Psoas muscle (tissue), 8 donors: ENCODE measurements at places on chromosomes 5 and 9.

DNA sequence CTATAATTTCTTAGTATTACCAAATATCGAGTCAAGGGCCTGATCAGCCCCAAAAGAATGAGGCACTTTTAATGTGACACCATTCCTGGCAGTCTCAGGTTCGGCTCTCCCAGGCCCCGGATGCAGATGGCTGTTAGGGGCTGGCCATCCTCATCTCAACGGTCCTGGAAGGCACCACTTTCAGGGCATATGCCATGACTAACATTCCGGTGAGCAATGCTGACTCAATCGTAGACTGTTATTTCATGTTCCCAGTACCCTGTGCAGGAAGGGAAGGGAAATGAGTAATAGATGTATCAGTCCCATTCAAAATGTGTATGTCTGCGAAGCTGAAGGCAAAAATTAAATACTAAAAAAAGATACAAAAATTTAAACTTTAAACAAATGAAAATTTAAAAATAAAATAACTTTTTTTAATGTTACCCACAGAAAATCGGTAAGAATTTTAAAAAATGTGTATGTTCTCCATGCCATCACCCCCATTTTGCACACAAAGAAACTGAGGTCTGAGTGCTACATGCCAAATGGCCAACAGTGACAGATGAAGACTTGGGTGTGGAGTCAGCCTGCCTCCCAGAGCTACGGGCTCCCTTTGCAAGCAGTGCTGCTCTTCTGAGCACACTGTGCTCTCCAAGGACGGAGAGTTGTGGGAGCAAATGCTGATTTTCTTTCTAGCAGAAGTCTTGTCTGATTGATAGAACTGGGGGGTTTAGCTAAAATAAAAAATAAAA, 79.0 kb downstream of the GLDC start:
- no peak for DNase-seq

GRCh38 chr5:124748687-124749594, 2.5 kb upstream of the ZNF608 start:
- peak; percentile 47 for DNase-seq

DNA sequence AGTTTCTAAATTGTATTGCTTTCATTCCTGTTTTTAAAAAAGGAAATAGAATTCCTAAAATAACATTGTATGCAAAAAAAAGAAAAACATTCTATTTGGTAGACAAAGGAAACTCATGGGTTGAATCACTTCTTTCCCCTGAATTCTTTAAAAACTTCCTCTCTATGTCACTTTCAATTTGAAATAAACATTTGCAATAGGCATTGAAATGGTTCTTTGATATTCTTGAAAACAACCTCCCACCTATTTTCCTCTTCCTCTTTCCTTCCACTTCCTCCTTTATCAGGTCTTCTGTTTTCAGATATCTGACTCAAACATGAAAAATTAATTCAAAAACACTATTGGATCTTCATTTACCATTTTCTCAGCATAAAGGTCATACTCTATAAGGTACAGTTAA, 442.0 kb upstream of the MEF2C start:
- no peak for DNase-seq

- no peak for DNase-seq
These were observed 65.5 kb upstream of the TBCA start for GRCh38 chr5:77841616-77842015.

DNA sequence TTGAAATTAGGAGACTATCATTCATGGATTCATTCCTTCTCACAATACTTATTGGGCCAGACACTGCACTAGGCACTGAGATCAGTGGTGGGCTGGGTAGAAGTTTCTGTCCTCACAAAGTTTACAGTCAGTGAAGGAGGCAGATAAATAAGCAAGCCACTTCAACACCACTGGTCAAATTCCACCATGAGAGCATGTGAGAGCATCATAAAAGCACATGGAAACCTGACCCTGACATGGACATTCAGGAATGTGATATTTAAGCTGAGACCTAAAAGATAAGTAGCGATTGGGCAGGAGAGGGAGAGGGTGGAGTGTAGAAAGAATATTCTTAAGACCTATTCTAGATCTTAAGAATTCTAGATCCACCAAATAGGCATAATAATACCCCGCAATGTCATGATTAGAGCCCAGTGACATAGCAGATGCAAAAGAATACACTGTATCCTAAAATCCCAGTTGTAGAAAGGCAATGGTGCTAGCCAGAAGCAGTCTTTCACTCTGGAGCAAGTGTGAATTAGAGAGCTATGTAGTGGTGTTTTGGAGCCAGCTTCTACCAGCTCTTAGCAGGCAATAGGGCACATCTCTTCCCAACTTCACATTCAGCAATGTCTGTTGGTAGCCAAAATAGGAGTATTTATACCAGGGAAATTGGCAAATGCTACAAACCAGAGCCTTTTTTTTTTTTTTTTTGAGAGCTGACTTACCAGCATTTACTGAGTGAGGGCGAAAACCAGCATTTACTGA, 46.4 kb downstream of the SH3RF2 start:
- no peak for DNase-seq

DNA sequence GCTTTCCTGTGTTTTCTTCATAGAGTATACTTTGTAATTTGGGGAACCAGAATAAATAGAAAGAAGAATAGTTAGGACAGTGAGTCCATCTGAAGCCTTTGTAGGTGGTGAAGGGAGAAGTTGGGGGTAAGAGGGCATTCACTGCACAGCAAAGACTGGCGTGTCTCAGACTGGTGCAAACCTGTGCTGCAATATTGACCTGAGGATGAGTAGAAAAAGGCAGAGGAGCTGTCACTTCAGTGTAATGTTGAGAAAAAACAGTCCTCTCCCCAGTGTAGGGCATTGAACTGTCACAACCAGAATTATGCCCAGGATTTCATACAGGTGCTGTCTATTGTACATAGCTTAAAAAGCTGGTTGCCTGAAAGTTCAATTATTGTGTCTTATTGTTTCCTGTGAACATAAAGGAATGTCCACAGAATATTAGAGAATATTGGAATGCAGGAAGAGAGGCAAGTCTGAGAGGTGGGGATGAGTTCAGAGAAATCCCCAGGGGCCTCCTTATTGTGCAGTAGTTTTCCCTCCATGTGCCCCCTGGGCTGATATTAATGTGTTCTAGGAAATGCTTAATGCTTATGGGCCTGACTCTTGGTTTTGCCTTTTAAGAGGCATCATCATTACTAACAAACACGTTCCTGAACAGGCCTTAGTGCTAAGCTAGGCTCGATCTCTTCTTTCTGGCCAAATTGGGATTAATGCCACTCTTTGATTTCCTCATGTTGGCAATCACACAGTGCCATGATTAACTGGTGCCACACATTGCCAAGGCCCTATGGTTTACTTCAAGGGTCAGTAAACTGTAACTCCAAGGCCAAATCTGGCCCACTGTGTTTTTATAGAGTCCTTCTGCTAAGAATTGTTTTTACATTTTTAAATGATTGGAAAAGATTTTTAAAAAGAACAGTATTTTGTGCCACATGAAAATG, 34.0 kb downstream of the DAPK1 start:
- no peak for DNase-seq

- no peak for DNase-seq
These were observed 46.5 kb upstream of the VDAC1 start for GRCh38 chr5:134051305-134051704.
